ENCODE measurements at places on chromosomes 13 and 19.

DNA sequence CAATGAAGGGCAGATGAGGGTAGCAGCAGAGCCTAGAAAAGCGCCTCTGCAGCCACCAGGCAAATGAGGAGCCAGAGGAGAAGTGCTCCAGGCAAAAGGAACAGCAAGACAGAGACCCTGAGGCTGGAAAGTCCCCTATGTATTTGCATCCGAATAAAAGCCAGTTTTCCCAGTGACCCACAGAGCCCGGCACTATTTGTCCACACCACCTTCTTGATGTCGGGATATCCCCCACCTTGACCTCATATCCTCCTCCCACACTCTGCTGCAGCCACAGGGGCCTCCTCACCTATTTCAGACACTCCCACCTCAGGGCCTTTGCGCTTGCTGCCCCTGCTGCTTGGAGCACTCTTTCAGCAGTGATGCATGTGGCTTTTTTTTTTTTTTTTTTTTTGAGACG is 6.6 kb downstream of the ATG4D start:
- DNase-seq: no peak

GRCh38 chr13:110089100-110089499 is 217.9 kb downstream of the COL4A1 start:
- DNase-seq: no peak

DNA sequence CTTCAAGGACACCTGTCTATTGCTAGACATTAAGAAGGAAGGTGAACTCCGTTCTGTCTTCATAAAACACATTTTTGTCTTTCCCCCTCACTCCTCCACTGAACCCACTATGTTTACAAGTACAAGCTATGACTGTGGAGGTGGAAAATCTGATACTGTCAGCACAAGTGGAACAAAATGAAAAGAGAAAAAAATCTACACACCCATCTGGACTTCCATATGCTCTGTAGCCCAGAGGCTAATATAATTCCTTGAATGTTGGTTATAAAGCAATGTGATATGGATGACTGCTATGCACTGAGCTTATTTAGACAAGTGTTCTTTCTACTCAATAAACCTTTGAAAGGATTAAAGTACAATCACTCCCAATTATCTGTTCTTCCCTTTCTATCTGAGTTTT is 713.5 kb downstream of the DIAPH3 start:
- no peak for DNase-seq

DNA sequence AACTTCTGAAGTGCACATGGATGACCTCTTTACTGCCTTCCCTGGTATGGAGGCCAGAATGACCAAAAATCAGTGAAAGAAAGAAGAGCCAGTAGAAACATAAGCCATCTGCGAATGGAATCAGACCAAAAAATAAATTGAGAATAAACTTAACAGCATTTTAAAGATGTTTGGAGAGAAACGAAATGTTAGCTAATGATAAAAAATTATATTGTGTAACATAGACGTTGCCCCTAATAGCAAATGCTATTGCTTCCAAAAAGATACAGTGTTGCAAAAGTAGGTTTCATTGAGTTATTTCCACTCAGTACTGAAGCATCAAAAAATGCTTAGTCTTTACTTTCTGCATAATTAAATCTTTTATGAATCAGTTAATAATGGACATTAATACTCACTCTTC is 371.7 kb downstream of the LIG4 start:
- no peak for DNase-seq

DNA sequence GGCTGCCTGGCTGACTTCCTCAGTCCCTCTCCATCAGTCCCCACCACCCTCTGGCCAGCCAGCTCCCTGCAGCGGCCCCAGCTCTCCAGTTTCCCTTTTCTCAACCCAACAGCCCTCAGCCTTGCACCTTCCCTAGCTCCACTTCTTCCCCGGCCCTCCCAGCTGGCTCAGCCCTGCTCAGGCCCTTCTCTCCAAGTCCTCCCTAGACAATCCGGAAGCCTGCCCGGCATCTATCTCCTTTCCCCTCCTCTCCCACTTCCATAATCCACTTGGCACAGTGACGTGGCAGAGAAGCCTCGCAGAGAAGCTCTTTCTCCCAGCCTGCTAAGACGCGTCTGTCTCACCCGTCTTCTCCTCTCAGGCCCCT is 1.1 kb downstream of the UBXN6 start:
- no peak for DNase-seq

- DNase-seq: no peak
Observed at GRCh38 chr13:106159295-106160195, 375.9 kb downstream of the EFNB2 start.

GRCh38 chr19:40278361-40279035 is 6.6 kb downstream of the AKT2 start:
- DNase-seq: no peak

GRCh38 chr13:72141855-72142519 is 275.0 kb upstream of the DACH1 start:
- no peak for DNase-seq

DNA sequence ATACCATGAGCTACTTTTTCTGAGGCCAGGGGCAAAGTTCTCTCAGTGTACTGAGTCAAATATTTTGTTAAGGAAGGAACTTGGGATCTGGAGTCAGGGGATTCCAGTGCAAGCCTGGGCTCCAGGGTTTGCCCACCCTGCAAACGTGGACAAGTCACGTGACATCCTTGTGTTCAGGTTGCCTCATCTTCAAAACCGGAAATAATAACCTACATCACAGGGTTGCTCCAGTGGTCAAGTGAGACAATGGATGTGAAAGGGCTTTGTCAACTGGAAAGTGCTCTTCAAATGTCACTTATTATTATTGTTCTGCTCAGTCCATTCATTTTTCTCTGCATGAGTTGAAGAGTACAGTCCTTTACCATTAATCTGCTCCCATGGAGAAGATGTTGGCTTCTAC is 414.9 kb downstream of the COG6 start:
- DNase-seq: no peak

DNA sequence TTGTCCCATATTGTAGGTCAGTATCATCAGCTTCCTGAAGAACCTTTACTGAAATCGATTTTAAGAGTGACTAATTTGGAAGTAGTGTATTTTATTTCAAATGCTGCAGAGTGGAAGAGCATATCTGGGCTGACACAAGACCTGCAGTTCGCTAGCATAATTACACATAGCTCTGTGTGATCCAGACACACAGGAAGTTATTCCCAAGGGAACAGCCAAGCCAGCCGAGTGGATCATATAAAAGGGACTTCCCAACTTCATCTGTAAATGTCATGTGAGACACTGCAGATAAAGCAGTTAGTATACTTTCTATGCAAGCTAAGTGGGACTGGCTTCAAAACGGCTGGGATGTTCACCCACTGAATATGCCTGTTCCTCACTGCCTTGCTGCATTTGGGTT is 760.4 kb downstream of the SLITRK1 start:
- no peak for DNase-seq

DNA sequence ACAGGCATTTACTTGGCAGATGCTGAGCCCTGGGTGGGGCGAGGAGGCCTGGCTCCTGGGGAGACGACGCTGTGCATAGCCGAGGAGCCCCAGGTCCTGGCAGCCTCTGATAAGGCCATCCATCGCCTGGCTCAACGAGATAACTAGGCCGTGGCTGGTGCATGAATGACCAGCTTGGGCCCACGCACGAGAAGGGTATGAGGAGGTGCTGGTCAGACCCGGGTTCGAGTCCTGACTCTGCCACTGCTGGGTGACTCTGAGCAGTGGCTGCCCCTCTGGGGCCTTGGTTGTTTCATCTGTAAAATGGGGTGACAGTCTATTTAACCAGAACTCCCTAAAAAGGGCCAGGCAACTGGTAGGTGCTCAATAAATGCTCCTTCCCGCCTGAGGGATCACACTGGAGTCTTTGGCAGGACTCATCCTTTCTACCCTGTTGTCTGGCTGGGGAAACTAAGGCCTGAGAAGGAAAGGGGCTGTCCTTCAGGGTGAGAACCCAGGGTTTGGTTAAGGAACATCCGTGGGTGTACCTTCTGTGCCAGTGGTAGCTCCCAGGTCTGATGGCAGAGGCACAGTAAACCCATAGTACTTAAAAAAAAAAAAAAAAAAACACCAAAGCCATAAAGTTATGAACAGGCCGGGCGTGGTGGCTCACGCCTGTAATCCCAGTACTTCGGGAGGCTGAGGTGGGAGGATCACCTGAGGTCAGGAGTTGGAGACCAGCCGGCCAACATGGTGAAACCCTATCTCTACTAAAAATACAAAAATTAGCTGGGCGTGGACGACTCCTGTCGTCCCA is 8.1 kb upstream of the ARRDC2 start:
- no peak for DNase-seq

Measured in AG04449 (cell line).